Left lung (tissue), 14 donors: ENCODE measurements at places on chromosomes 3 and 15. TPM values are rescaled to one million over a fixed set of nuclear protein-coding genes. Genes with fewer than 3 reads are reported as not detected.

The LDHAL6B gene
- total RNA-seq, result not detected

The HTR3E gene
- total RNA-seq, result not detected

DNA sequence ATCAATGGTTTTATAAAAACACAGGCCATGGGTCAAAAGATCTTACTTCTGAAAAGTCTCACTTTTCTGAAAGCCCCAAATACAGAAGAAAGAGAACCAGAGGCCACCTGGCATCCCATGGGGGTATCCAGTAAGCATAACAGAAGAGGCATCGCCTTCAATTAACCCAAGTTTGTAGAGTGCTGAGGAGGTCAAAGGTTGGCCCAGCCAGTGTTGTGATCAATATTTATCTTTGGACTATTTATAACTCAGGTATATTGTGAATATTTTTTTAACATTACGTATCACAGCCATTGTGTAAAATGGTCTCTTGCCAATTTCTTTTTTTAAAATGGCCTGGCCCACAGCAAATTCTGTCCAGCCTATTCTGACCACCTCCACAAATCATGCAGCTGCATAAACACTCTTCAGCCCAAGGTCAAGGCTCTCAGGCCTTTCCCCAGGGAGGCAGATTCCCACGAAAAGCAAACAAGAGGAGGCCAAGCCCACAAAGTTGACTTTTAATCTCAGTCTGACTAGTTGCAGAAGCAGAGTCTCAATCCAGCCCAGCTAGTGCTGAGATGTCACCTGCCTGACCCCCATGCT, 26.2 kb upstream of the SPTBN5 start:
- H3K27me3 ChIP-seq, result no peaks in the 10 kb centered on the region
- DNase-seq, result no peak
- H3K4me1 ChIP-seq, result peaks cover 11% of the 10 kb centered on the region
- no peak overlapping the region for H3K4me3 ChIP-seq

DNA sequence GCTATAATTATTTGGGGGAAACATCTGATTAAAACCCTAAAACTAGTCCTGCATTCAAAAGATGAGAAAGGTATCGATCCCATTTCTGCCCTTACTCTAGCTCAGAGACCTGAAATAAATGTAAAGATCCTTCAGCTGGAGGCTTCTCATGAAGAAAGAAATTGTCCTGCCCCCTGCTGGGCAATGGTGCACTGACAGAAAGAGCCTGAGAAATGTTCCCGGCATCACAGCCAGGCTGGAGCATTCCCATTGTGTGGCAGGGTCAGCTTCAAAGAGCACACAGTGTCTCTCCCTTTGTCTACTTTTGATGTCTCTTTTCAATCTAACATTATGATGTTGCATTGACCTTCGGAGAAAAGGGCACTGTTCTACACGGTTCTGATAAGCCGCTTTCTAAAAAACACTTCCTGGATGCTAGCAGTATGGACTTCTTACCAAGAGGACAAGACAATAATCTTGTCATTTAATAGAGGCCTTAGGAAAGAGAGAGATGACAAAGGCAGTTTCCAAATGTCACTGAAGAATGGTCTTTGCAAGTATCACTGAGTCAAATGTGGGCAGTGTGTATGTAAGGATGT, 287.5 kb downstream of the MAGI1 start:
- H3K4me3 ChIP-seq, result no peak overlapping the region
- no peak overlapping the region for H3K27ac ChIP-seq
- no peak for DNase-seq
- H3K4me1 ChIP-seq, result no peaks in the 10 kb centered on the region

DNA sequence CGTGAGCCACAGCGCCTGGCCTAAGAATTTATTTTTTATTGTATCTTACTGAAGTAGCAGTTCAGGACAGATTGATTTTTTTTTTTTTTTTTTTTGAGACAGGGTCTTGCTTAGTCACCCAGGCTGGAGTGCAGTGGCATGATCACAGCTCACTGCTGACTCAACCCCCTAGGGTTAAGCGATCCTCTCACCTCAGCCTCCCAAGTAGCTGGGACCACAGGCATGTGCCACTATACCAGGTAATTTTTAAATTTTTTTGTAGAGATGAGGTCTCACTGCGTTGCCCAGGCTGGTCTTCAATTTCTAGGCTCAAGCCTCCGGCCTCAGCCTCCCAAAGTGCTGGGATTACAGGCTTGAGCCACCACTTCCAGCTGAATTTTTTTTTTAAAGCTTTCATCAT, 99.8 kb upstream of the HERC1 start:
- H3K4me1 ChIP-seq, result peaks cover 6% of the 10 kb centered on the region
- H3K36me3 ChIP-seq, result no peaks in the 10 kb centered on the region
- no peaks in the 10 kb centered on the region for H3K27me3 ChIP-seq
